ENCODE measurements at places on chromosomes 2 and 18.

GRCh38 chr2:12036640-12036983 is 290.2 kb downstream of the LPIN1 start:
- DNase-seq, result peak; percentile 38

DNA sequence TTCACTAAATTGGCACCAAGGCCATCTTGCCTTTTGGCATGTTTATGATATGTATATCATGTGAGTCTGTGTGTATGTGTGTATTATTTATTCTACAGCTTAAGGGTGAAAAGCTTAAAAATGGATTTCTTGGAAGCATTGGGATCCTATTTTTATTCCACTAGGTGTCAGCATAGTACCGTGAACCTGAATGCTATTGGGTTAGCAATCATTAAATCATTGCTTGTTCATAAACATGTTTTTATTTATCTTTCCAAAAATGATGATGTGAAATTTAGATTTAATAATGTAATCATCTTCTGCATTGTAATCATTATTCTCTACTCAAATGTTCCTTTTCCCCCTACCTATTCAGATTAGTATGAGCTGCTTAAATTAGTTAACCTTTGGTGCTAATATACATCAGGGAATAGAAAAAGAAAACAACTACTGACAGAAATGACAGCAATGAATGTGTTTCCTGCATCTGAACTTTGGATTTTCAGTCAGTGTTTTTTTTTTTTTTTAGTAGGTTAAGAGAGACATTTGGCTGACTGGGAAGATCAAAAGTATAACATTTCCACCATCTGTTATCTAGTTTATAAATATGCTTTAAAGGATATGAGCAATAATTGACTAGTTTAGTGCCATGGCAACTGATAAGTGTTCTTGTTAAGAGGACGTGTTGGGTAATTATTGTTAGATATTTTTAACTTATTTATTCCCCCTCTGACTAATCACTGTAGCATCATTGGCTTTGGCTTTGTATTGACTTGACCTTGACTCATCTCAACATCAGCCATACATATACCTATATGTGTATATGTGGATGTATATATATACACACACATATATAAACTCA is 14.1 kb upstream of the ZSWIM2 start:
- DNase-seq, result no peak

DNA sequence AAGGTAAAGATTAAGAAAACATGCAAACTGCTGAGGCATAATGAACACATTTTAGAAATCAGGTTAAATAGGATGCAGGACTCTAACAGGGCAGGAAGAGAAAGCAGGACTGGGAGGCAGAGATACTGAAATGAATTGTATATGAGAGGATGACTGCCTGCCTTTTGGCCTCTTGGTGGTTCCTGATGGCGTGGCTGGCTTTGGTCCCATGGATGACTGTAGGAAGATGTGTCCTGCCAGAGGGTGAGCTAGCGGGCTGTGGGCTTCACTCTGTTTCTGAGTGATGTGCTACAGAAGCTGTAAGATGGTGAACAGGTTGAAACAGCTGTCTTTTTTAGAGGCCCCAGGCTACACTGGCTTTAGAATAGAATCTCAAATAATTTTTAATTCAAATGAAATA is 517.0 kb downstream of the SLC4A3 start:
- DNase-seq, result no peak

DNA sequence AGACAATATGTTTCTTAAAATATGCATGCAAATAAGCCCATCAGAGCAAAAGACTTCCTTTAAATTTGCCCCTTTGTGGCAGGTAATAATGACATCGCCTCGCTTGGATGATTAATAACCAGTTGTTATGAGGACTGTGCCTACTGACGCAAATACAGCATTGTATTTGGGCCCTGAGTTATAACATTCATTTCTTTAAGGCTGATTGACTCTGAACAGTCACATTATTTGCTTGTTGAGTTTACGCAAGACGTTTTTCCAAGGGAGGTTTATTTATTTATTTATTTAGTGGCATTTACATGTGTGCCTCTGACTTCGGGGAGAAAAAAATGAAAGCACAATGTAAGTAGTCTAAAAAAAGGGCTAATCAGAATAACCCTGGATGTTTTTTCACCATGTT is 88.3 kb downstream of the SLC8A1 start:
- DNase-seq, result no peak

DNA sequence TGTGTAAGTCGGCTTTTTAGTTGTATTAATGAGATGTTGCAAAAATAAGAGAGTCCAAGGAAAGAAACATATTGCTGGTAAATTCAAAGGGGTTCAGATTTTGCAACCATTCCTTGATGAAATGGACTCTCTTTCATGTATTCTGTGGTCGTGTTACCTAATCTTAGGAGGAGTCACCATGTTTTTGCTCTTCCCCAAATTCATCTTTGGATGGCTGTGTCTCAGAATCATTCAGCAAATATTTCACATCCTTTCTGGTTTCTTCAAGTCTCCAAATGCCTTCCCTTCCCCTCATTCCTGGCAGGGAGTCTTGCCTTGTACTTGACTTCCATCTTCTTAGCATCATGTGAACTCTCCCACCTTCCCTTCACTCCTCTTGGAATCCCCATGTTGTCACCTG is 66.1 kb downstream of the PTPRM start:
- DNase-seq, result no peak

DNA sequence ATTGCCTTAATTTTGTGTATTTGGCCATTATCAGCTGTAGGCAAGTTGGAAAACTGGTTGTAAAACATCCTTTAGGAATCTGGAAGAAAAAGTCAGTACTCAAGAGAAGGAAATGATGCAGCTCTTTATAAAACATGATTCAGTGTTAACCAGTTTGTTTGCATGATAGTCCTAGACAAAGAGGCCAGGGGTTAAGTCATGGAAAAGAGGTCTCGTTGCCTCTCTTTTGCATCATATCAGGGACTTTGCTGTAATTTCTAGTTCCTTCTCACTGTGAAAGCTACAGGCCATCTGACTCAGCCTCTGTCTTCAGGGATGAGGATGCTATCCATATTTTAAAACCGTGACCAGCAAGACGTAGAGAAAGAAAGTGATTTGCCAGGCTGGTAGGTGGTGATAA is 38.0 kb downstream of the NPAS2 start:
- no peak for DNase-seq

GRCh38 chr2:238243496-238244076 is 3.7 kb upstream of the HES6 start:
- no peak for DNase-seq

GRCh38 chr2:23028106-23028505 is 356.9 kb upstream of the KLHL29 start:
- no peak for DNase-seq

DNA sequence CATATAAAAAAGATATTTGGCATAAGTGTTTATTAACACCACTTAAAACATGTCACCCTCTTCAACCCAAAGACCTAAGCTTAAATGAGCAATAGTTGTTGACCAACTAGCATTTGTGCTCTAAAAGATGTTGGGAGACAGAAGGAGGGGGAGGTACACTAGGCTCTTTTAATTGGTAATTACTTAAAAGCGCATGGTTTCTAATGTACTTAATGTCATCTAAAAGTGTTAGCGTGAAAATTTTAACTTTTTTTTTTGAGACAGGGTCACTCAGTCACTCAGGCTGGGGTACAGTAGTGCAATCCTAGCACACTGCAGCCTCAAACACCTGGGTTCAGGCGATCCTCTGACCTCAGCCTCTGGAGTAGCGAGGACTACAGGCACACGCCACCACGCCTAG is 5.5 kb downstream of the WDSUB1 start:
- no peak for DNase-seq

DNA sequence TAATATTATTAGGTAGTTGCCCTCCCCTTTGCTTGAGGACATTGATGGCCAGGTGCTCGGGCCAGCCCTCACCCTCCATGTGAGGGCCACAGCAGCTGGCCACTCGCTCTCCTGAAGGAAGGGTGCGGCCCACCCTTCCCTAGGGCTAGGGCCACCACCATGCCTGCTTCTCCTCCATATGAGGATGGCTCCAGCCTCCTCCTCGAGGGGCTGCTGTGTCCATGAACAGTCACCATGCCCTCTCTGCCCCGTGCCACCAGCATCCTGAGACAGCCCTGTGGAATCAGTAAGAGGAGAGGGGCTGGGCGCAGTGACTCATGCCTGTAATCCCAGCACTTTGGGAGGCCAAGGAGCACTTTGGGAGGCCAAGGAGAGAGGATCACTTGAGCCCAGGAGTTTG is 2.4 kb downstream of the GPR17 start:
- no peak for DNase-seq

GRCh38 chr2:85905187-85905666 is 16.4 kb upstream of the ST3GAL5 start:
- no peak for DNase-seq

DNA sequence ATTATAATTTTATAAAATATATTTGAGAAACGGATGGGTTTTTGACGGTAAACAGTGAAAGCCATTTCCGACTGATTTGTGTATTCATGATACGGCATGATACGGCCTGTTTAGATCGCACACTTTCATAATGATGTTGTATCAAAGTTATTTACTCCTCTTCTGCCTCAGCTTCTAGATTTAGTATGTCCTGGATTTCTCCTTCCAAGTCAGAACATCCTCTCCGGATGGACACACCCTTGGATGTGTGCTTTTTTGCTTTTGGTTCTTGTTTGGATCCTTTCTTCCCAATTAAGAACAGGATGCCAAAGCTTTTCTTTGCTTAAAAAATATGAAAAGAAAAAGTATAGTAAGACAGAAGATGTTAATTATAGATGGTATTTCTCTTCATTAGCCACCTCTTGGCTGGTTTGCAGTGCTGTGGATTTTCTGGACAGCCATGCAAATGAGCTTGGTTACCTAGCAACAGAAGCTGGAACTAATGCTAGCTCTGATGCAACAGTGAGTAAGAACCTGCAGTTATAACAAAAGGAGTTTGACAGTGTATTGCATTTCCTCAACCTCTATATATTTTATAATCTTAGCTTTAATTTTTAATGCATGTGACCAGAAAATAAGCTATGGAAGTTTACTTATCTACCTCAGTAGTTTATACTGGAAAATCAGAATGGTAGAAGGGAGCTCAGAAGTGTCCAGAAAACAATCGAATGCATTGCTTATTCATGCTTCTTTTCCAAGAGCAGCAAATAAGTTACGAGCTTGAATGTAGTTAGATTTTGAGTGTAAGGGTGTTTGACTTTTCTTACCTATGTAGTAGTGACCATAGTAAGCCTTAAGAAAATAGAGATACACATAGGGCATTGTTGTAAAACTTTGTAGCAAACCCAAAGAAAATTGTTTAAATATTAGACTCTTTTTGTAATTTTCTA is 27.9 kb downstream of the RMND5A start:
- no peak for DNase-seq

DNA sequence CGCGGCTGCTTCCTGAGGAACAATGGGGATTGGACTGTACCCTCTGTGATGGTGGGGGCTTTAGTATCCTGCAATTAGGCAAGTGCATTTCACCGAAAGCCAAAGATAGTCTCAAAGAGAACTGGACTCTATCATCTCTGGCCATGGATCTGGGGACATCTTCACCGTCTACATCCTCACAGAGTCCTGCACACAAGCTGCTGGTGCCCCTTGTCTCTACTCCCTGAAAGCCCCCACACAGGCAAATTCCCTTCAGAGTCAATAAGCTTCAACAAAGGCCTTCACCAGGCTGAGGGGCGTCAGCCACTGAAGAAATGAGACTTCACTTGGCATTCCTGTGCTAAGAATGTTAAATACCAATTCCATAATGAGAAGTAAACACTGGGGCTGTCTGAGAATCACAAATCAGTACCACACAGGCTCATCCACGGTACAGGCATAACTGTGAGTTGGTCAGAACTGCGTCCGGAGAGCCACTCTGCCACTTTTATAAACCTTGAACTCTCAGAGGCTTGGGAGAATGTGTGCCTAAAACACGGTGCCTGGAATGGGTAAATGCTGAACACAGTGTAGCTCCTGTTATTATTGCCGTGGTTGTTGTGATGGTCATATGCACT is 432.7 kb downstream of the ZNF521 start:
- no peak for DNase-seq

DNA sequence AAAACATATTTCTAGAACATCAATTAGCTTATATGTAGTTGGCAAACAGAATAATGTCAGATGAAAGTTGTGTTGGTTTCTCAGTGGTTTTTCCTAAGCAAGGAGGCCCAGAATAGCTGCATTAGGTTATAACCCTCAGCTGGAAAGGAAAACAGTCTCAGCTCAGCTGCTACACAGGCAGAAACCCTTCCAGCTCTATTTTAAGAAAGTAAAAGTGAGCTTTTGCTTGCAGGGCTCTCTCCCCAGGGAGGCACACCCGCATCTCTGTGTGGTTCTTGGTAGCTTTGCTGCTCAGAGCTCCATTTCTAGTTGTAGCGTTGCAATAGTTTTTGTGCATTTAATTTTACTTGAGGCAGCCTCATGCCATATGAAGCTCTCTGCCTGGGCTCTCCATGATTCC is 54.6 kb downstream of the PIKFYVE start:
- no peak for DNase-seq

GRCh38 chr2:37671816-37672103 is 318 bp upstream of the CDC42EP3 start:
- DNase-seq, result no peak

DNA sequence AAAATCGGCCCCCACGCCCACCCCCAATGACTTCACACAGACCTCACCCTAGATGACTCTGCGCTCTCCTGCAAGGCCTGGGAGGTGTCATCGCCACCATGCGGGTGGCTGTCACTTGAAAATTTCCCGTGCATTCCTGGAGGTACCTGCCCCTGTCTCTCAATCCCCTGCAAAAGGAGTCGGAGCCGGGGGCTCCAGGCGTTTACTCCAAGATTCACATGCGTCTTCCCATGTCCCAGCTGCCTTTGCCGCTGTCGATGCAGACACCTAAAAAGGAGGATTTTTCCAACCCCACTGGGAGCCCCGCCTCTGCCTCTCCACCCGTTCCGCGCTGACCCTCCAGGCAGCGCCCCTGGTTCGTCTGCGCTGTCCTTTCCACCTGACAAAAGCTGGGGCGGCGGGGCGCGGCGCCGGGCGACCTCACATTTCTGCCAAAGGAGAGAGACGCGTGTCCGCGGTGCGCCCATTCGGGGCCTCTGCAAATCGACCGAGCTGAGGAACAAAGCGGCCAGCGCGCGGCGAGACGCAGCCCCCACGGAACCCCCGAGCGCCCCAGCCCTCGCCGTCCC is 667 bp downstream of the REEP1 start:
- no peak for DNase-seq

DNA sequence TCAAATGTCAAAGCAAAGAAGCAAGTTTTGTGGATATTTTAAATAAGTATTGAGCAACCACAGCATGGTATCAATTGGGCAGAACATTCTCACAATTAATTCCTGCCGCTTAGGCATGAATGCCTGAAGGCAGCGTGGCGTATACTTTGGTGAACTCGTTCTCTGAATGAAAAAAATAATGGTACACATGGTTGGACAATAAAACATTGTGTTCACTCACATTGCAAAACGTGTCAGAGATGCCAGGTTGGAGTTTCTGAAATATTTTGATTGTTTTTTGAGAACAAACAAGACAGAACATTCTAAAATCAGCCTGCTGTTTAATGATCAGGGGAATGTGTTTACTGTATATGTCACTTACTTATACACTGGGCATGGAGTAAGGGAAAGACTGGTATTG is 254.2 kb downstream of the CDH2 start:
- no peak for DNase-seq

Measured in central memory CD4-positive, alpha-beta T cell (primary cell).